ENCODE measurements at places on chromosomes 3 and 15. TPM values are rescaled to one million over a fixed set of nuclear protein-coding genes. Genes with fewer than 3 reads are reported as not detected.

DNA sequence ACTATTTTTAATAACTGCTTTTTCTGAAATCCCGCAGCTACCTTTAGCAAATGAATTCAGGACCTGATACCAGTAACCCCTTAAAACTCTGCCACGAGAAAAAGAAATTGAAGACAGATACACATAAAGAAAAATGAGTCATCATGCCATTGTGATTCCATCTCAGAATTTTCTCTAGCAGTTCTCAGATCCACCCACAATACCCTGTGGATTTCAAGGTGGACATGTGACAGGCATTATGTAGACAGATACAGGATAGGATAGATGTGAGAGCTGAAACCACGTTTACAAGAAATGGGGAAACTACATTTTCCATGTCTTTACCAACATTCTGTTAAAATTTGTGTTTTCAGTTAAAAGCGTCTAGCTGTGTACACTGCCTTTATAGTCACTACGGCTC, 291.9 kb upstream of the NR2F2 start:
- H3K4me1 ChIP-seq, result no peaks in the 10 kb centered on the region
- DNase-seq, result no peak
- no peak overlapping the region for H3K4me3 ChIP-seq
- no peaks in the 10 kb centered on the region for H3K36me3 ChIP-seq
- no peaks in the 10 kb centered on the region for H3K27me3 ChIP-seq

DNA sequence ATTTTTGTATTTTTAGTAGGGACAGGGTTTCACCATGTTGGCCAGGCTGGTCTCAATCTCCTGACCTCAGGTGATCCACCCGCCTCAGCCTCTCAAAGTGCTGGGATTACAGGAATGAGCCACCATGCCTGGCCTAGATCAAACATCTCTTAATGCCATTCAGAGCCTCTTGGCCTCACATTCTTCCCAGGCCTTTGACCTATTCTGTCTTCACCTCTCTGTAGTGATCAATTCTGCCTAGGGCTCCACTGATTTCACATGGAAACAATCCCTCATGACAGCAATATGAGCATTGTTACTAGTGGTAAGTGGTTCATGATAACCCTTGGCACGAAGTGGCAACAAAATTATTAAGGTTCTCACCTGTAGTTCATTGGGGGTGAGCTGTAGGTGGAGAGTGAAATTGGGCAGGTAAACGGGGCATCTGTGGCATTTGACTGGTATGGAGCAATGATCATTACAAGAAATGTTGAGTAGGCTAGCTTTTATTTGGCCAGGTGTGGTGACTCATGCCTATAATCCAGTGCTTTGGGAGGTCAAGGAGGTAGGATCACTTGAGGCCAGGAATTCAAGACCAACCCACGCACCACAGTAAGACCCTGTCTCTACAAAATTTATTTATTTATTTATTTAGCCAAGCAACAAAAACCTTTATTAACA, 4.8 kb upstream of the ARPIN start:
- no peak overlapping the region for H3K27ac ChIP-seq
- H3K36me3 ChIP-seq, result no peaks in the 10 kb centered on the region
- no peak overlapping the region for H3K4me3 ChIP-seq
- DNase-seq, result no peak

- H3K4me1 ChIP-seq, result no peaks in the 10 kb centered on the region
- H3K27ac ChIP-seq, result no peak overlapping the region
- no peaks in the 10 kb centered on the region for H3K27me3 ChIP-seq
These were observed 23.1 kb upstream of the PDCD6IP start for GRCh38 chr3:33775363-33775762.

The TMC3 gene
- total RNA-seq, result not detected

The GPR15 gene
- not detected for total RNA-seq

The TTLL13 gene
- total RNA-seq, result not detected
